RKO (cell line): ENCODE measurements at places on chromosomes 12 and 14.

DNA sequence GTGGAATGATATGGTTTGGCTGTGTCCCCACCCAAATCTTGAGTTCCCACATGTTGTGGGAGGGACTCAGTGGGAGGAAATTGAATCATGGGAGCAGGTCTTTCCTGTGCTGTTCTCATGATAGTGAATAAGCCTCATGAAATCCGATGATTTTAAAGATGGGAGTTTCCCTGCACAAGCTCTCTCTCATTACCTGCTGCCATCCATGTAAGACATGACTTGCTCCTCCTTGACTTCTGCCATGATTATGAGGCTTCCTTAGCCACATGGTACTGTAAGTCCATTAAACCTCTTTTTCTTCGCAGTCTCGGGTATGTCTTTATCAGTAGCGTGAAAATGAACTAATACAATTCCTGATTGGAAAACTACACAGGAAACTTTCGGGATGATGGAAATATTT lies 100.5 kb downstream of the TSHR start:
- DNase-seq: no peak

DNA sequence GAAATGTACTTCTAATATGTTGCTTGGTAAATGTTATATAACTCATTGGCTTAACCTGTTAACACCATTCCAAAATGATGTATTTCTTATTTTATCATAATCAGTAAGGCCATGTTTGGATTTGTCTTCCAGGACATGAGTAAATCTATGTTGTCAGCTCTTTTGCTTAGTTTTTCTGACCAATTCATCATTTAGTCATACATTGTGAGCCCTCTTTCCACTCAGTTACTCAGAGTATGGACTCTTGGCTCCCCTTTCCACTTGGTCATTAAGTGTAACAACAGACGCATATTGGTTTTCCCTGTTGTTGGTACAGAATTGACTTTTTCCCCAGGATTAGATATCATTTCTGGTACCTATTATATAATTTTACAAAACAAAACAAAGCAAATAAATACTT lies 9.0 kb upstream of the CLEC4D start:
- peak; percentile 78 for DNase-seq

GRCh38 chr14:72318648-72319047 lies 386.4 kb downstream of the RGS6 start:
- no peak for DNase-seq

- no peak for DNase-seq
Observed at GRCh38 chr14:101473795-101474562, 87.3 kb upstream of the DIO3 start.

- DNase-seq: no peak
Observed at GRCh38 chr14:34423445-34423844, 38.6 kb downstream of the SPTSSA start.

DNA sequence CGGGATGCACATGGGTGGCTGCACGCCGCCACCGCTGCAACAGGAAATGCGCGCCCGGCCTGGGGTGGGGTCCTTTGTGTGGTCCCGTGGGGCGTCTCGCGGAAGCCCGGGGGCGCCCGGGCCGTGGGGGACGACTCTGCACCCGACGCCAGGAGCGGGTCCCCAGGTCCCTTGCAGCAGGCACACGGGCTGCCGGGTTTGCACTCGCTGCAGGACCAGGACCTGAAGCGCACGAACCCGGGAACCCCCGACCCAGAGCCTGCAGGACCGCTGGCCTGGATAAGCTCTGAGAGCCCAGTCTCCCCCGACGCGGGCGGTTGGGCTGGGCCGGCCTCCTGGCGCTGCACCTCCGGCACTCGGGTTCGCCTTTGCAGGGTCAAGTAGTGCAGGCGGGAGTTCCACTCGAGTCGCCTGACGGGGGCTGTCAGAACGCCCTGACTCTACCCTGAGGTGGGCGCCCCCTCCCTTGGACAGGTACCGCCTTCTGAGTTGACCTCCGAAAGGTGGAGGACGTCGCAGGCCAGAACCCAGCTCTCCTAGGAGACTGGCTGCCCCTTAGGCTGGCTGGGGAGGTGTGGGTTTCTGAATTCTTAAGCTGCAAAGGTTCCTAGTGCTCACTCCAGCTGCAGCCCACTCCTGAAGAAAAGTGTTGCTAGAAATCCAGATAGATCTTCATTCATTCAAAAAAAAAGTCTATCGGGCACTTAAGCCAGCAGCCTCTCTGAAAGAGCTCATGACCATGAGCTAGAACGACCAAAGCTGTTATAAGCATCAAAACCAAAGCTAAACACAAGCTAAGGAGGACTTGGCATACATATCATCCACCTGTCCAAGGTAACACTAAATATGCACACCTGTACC lies 68.0 kb downstream of the RNF34 start:
- no peak for DNase-seq

DNA sequence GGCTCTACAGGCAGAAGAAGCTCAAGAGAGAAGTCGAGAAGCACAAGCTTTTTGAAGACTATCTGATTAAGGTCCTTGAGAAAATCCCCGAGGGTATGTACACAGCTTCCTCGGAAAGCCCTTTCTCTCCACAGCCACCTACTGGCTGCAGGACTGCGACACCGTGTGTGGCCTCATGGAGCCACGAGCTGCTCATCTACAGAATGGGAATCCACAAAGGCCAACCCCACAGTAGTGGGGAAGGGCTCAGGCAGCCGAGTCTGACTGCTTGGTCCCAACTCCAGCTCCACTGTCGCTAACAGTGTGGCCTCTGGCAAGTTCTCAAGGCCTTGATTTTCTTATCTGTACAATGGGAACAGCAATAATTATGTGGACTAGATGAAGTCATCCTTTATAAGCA lies 2.5 kb downstream of the CCDC197 start:
- no peak for DNase-seq
